ENCODE measurements at places on chromosomes 1 and 21. TPM values are rescaled to one million over a fixed set of nuclear protein-coding genes. Genes with fewer than 3 reads are reported as not detected.
A peak's percentile ranks its signal among the peaks of the same experiment; 100 is the strongest.

- DNase-seq = peak; percentile 22
Measured at GRCh38 chr1:43776043-43776761, 68.9 kb downstream of the ST3GAL3 start.

DNA sequence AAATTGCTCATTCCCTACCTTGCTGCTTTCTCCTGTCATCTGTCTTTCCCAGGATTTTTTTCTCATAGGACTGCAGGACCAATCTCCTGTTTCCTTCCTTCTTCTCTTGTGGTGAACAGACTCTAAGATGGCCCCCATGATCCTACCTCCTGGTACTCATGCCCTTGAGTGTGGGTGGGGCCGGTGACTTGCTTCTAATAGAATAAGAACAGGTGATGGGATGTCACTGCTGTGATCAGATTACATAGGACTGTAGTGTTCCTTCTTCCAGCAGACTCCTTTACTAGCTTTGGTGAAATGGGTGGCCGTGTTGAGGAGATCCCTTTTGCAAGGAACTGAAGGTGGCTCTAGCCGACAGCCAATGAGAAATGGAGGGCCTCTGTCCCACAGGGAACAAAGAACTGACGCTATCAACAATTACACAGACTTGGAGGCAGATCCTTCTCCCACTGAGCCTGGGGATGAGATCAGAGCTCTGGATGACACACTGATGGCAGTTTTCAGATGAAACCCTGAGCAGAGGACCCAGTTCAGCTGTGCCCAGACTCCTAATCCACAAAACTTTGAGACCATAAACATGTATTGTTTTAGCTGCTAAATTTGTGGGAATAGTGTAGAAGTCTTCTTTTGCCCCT lies 7.5 kb downstream of the GSTM3 start:
- DNase-seq = no peak

DNA sequence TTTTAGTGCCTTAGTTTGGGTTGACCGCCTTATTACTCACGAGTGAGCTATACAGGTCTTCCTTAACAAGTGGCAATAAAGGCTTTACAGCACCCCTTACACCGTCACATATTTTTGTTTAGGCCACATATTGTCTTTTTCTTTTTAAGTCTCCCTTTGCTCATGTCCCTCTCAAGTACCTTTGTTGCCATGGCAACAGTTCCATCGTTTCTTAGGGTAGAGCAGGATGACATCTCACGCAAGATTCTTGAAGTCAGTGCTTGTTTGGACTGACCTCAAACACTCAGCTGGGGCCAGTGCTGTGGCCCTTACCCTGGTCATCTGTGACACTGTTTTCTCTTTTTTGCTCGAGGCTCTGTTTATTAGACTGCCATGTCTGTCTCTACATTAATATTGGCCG lies 69.8 kb downstream of the PBX1 start:
- DNase-seq = no peak

GRCh38 chr1:55931081-55931940 lies 648.1 kb downstream of the PLPP3 start:
- no peak for DNase-seq

The CD34 gene
- 136 TPM for polyA plus RNA-seq

DNA sequence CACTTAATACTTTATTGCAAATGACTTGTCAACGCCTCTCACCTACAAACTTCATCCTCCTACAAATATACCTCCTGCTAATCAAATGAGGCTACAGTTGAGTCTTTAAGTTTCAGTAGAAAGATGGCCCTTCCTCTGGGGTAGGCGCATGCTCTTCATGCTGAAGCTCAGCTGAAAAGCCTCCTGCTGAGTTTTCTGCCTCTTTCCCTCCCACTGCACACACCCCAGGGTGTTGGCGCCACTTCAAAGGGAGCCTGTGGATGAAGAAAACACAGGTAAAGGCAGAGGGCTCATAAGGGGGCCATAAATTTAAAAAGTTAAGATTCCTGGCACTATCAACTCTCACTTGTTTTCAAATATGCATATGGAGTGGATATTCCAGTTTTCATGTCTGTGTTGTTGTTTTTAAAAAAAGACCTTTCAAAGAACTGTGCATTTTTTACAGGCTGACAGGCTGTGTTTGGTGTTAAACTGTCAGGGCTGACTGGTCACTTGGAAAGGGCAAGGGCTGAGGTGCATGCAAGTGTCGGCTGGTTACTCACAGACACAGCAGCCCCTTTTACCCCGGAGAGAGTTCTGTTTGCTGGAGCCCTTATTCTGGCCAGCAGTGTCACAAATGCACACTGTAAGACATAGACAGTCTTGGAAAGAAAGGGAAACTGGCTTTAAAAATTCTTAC lies 42.9 kb upstream of the LGALS8 start:
- DNase-seq = no peak

- no peak for DNase-seq
Measured at GRCh38 chr1:185376288-185376687, 59.2 kb upstream of the IVNS1ABP start.

DNA sequence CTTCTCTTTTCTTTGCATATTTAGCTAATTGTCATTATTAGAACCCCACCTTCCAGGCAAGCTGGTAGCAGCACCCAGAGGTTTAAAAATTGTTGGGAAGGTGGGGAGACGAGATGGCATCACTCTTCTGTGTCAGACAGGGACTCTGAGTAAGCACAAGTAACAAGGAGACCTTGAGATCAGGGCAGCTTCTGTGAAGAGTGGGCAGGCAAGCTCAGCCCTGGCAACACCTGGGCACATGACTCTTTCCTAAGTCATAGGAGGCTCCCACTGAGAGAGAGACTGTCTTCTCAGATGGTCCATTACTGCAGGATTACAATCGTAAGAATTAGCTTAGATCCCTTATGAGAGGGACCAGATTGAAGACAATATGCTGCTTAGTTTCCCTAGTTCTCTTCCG lies 183.5 kb downstream of the BRINP2 start:
- DNase-seq = no peak

The LCE2C gene
- polyA plus RNA-seq = not detected

The GALE gene
- polyA plus RNA-seq = 57.7 TPM

The HTR6 gene
- polyA plus RNA-seq = not detected

DNA sequence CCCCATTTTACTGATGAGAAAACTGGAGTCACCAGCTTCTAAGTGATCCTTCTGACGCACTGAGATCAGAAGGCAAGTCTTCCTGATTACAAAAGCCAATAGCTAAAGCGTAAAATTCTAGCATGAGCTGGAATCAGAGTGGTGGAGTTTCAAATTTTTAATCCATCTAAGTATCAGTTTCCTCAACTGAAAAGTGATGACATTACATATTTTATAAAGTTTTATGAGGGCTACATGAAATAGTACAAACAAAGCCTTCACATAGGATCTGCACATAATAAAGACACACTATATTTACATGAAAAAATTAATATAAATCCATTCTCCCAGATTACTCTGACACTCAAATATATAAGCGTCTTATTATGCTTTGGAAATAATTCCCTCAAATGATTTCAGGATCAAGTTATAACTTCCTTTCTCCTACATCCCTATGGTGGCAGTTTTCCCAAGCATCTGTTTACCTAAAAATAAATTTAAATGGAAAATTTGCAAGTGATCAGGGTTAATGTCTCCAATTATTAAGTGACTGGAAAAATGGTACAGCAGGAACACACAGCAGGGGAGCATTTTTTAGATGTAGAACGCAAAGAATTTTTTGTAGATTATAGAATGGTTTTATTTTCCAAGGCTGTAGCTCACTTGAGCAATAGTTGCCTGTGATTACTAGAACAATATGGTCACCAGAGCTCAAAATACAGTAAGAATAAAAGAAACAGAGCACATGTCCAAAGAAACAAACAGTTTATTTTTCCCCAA lies 490.4 kb upstream of the C1orf87 start:
- DNase-seq = no peak

The RGSL1 gene
- not detected for polyA plus RNA-seq

DNA sequence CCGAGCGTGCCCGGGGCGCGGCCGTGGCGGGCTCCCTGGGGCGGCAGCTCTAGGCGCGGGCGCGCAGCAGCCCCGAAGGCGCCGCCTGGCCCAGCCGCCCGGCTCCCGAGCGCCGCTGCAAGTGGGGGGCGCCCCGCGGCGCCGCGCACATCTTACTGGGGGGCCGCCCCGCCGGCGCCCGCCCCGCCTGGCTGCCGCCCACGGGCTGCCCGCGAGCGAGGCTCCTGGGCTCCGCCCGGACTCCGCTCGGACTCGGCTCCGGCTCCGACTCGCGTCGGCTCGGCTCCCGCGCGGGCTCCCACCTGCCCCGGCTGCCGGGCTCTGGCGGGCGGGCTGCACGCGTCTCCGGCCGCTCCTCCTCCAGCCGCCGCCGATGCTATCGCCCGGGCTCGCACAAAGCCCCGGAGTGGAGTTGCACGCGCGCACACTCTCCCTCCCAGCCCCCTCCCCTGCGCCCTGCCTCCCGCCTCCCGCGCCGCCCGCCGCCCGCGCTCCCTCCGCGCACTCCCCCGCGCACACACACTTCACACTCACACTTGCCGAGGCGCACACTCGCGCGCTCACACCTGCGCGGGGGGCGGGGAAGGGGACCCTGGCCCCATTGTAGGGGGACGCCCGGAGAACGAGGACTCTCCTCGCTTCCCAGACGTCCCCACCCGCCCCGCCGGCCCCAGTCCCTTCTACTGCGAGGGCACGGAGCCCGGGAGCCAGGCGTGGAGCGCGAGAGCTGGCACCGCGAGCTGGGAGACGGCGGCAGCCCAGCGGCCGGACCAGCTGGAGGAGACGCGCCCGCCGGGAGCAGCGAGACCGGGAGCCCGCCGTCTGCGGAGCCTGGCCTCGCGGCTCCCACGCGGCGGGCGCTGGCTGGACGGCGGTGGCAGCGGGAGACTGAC lies at the start of gene GRIK3:
GRIK3 (minus strand) TSS at position 395 of the 893 bp plus-strand sequence. CDS start 407 bp downstream, outside the sequence.
- no peak for DNase-seq

The KIF17 gene
- 1.3 TPM for polyA plus RNA-seq

GRCh38 chr1:53949023-53949990 lies 3.2 kb downstream of the LRRC42 start:
- peak; percentile 33 for DNase-seq

GRCh38 chr21:15775981-15776380 lies 46.2 kb downstream of the USP25 start:
- DNase-seq = no peak

The SPATA45 gene
- polyA plus RNA-seq = not detected

- no peak for DNase-seq
Measured at GRCh38 chr1:43847290-43847689, 86.3 kb upstream of the ARTN start.

DNA sequence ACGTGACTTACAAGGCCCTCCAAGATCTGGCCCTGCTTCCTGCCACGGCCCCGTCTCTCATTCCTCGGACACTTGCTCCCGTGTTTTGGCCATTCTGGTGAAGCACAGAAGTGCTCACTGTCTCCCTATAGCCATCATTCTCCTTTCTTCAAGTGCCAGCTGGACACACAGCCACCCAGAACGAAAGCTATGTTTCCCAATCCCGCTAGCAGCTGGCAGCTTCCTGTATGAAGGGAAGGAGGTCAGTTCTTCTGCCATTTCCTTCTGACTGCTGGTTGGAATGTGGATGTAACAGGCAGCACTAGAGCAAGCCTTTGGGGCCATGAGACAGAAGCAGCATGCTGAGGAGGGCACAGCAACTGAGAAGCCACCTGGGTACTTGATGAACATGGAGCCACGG lies 82.8 kb downstream of the TGFBR3 start:
- DNase-seq = no peak

The PKN2 gene
- polyA plus RNA-seq = 11.5 TPM

DNA sequence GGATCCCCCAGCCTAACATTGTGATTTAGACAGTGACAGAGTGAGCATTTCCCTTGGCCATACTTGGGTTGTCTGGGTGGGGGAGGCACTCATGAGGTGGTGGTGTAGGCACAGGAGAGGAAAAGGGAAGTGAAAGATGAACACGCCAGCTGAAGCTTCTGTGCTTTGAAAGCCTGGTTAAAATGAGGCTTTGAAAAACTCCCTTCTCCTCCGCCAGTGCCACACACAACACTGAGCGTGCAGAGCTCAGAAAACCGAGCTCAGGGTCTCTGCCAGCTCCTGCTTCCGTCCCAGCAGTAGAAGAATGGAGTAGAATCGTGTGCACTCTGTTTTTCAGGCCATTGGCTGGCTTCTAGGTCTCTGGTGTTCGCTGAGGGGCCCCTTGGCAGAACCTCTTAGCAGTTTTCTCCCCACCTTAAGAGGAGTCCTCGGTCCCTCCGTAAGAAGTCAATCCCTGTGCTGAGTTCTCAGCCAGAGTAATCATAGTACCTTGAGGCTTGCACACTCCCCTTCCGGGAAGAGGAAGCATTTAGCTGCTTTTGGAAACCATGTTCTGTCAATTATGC lies 12.9 kb downstream of the PLEKHM2 start:
- DNase-seq = no peak

DNA sequence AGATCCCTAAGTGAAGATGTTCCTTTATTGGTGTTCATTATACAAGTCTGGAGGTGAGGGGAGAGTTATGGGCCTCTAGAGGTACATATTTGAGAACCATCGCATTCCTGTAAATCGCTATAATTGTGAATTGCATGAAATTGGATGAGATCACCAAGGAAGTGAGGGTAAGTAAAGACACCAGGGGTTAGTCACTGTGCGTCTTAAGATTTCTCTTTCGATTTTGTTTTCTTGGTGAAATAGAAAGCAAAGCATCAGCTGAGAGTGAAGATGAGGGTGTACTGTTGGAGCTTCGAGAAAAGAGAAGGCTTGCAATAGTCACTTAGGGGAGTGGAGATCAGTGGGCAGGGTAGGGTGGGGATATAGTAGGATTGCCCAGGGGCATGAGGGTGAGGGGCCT lies 82.1 kb downstream of the RAVER2 start:
- DNase-seq = no peak

- DNase-seq = no peak
Measured at GRCh38 chr1:165284454-165284853, 72.1 kb downstream of the LMX1A start.

DNA sequence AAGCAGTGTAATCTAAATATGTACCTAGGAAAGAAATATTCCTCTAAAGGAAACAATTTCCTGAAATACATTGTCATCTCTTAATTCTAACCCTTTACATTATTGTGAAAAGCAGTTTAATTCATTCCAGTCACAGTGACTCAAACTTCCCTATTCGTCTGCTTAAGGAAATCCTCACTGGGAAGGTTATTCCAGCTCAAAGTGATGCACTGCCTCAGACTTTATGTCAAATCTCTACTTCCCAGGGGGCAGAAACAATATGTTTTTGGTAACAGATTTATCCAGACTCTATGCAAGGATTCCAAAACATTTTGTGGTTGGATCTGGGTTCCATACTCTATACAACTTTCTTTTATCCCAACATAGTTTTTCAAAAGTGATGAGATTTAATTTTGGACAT lies 145.2 kb downstream of the NTMT2 start:
- DNase-seq = no peak

- peak; percentile 76 for DNase-seq
Measured at GRCh38 chr1:37479255-37480124, 5.1 kb downstream of the ZC3H12A start.

The MROH9 gene
- polyA plus RNA-seq = not detected

The LMX1A gene
- polyA plus RNA-seq = not detected

Measured in endothelial cell of umbilical vein (primary cell).